ENCODE measurements at places on chromosomes 5 and 9.
A peak's percentile ranks its signal among the peaks of the same experiment; 100 is the strongest.

GRCh38 chr9:136119061-136119882 is 597 bp upstream of the TMEM250 start:
- peak; percentile 77 for DNase-seq

DNA sequence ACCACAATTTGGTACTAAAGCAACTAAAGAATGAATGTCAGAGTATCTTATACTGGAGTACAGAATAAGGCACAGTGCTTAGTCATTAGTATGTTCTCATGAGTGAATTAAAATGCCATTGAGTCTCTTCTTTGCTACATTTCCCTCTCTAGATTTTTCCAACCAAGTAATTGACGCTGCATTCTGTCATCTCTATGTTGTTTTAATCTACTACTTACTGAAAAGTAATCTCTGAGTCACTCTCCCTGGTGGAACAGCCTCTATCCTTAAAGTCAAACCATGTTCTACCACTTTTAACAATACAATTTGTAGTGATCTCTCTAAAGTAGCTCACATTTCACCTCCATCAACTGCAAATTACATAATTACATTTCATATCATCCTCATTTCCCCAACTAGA is 495.1 kb downstream of the CDH18 start:
- DNase-seq, result no peak

- DNase-seq, result no peak
Measured at GRCh38 chr9:3969590-3970260, 330.1 kb downstream of the GLIS3 start.

- DNase-seq, result no peak
Measured at GRCh38 chr5:168879331-168879730, 300.2 kb upstream of the PANK3 start.

- no peak for DNase-seq
Measured at GRCh38 chr5:32059761-32060530, 114.2 kb downstream of the GOLPH3 start.

DNA sequence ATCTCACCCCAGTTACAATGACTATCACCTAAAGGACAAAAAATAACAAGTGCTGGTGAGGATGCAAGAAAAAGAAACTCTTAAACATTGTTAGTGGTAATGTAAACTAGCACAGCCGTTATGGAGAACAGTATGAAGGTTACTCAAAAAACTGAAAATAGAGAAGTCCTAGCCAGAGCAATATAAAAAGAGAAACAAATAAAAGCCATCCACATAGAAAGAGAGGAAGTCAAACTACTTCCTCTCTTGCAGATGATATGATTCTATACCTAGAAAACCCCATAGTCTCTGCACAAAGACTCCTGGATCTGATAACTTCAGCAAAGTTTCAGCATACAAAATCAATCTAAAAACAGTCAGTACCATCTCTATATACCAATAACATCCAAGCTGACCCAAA is 221.5 kb upstream of the FAM174A start:
- DNase-seq, result no peak

DNA sequence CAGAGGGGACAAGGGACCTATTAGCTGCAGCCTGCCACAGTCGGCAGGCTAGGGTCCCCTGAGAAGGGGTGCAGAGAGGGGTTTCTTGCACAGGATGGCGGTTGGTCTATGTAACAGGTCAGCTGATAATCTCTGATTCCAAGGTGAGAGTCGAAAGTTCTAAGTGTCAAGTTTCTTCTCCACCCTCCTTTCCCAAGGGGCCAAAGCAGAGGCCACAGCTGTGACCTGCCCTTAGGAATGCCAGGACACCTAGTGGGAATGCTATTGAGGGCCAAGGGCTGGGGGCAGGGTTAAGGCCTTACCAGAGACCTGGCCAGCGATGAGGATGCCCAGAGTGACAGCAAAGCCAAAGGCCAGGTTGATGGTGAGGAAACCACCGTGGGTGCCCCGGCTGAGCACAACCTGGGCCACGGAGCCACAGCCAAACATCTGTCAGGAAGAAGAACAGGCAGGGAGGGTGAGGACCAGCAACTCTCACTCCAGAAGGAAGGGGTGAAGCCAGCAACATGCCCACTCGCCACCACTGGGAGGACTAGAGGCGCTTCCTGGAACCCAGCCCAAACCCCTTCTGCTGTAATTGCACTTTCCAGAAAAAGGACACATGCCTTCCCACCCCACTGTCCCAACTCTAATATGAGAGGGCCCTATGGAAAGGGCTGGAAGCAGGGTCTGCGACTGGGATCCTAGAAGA is 3.8 kb downstream of the AQP3 start:
- DNase-seq, result no peak

DNA sequence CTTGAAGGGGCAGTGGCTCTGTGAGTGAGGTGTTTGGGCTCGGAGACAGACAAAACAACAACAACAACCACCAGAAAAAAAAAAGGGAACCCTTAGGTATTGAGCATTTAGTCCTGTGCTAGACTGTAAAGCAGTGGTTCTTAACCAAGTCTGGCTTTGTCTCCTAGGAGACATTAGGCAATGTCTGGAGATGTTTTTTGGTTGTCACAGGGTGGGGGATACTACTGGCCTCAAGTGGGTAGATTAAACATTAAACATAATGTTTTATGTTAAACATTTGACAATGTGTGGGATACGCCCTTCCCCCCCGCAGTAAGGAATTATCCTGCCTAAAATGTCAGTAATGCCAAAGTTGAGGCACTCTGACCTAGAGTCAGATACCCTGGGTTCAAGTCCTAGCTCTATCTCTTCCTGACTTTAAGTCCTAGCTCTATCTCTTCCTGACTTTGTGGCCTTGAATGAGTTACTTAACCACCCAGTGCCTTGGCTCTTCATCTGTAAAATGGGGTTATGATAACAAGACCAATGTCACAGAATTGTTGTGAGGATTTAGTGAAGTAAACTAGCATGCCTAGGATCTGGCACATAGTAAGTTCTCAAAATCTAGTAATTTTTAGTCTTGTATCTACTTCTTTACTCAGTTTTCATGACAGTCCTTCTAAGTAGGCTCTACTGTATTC is 1.8 kb downstream of the TRIM32 start:
- no peak for DNase-seq

Measured in mesendoderm (in vitro differentiated cells).